ENCODE measurements at places on chromosomes 11 and 22. TPM values are rescaled to one million over a fixed set of nuclear protein-coding genes. Genes with fewer than 3 reads are reported as not detected.

SLC1A2 gene
- 23.7 TPM for total RNA-seq

DNA sequence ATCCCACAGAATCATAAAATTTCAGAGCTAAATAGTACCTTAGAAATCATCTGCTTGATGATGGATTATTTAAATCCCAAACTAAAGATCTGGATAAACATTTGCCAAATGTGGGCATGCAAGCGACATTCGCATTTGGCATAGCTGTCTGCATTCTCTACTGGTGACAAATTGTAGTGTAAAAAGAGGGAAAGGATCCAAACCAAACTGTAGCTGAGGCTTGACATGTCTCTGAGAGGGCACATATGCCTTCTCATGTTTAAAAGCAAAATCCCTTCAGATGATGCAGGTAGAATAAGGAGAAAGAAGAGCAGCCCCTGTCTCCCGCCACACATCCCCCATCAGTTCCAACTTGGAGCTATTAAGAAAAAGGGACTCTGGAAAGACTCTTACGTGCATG, 257.5 kb upstream of the MTNR1B start:
- DNase-seq = no peak

DNA sequence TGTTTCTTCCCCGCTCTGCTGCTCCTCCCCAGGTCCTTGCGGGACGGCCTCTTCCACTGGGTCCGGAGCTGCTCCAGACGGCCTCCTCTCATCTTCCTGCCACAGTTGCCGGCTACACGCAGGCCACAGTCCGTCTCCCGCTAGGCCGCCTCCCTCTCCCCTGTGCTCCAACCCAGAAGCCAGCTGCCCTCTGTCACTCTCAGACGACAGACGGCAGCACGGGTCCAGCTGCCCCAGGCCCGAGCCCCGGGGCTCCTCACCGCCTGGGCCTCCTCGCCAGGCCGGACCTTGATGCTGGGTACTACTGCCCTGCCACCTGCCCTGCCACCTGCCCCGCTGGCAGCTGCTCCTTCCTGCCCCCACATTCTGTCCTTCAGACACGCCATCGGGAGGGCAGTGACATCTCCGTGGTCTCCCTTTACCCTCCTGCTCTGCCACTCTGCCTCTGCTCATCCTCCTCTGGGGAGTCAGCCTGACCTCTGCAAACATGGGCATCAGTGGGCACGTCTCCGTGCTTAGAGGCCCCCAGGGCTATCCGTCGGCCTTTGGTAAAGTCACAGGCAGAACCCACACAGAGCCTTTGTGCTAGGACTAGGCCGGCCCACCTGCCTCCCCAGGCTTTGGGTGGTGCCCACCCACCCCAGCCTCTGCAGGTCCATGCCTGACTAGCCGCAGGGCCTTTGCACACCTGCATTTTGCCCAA, 43.1 kb upstream of the TH start:
- no peak for DNase-seq

DESI1 gene
- total RNA-seq = 27.6 TPM

GPR83 gene
- under 0.01 TPM for total RNA-seq

DNA sequence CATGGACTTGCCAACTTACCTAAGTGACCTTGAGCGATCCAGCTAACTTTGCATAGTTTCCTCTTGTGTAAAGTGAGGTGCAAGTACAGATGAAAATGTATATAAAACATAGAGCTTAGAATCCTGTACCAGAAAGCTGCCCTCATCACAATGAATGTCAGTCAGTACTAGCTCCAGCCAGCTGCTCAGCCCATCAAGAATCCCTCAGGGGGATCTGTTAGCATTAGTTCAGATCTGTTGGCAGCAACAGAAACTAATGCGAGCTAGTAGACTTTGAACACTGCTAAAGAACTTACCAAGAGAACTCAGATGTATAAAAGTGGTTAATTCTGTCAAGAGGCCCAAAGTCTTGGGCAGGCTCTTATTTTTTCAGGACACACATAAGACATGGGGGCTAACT, 6.3 kb upstream of the C11orf91 start:
- no peak for DNase-seq

All from fibroblast of villous mesenchyme (primary cell).